Activated CD4-positive, alpha-beta T cell treated with anti-CD3 and anti-CD28 coated beads for 4 hours (primary cell): ENCODE measurements at places on chromosomes 3 and 15.
A peak's percentile ranks its signal among the peaks of the same experiment; 100 is the strongest.

DNA sequence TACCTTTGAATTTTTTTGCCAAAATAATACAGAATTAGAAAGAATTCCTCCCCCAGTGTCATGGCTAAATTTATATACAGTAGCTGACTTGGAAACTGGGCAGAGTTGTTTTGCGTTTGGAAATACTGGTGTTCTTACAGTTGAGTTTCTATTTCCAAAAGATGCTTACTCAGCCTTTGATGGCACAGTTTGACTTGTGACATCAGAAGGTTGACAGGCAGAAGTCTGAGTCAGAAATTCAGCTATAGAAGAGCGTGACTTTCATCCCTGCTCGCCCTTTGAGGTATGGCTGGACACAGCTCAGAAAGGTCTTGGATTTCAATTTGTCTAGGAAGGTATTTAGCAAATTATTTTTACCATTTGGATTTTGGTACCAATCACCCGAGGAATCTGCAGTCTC, 175.8 kb downstream of the VGLL4 start:
- DNase-seq, result no peak

DNA sequence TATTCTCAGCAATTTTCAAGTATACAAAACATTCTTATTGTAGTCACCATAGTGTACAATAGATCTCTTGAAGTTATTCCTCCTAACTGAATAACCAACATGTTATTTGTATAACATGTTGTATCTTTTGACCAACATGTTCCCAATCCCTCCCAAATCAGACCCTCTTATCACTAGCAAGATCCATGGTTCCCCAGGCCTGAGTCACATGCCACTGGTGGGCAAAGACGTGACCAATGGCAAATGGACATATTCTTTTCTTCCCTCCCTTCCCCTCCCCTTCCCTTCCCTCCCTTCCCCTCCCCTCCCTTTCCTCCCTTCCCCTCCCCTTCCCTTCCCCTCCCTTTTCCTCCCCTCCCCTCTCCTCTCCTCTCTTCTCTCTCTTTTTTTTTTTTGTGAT, 45.4 kb downstream of the AMOTL2 start:
- no peak for DNase-seq

DNA sequence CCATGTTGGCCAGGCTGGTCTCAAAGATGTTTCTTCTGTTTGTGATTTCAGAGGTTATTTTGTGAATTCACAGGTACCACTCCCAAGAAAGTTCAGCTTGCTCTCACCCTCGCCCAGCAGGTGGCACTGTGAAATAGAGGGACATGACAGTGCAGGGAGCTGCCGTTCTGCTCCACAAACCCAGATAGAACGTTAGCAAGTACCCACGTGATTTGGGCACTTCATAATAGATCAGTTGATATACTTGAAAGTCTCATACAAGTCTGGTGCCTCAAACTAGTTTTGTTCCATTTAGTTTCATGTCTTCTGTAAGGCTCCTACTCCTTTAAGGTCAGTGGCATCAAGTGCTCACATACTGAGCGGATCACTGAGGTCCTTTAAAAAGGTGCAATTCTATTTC, 45.5 kb downstream of the FILIP1L start:
- DNase-seq, result peak; percentile 61

- no peak for DNase-seq
Observed at GRCh38 chr3:107218864-107219269, 158.4 kb upstream of the CCDC54 start.

GRCh38 chr3:51711352-51712037, 4.6 kb downstream of the GRM2 start:
- DNase-seq, result no peak

DNA sequence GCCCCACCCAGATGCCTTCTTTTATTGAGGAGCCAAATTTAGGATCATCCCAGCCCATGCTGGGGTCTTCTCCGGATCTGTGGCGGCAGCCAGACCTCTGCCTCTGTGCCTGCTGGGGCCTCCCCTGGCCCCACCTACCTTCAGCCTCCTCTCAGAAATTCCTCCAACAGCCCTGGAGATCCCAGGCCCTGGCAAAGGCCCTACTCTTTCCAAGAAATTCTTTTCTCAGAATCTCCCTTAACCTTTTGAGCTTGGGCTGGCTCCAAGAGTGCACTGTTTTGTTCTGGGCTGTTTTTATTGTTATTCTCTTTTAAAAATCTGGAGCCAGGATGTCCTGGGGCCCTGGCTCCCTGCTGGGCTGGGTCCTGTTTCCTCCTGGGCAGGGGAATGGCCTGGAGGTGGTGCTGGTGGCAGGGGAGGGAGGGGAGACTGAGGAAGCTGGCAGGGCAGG, 57.8 kb downstream of the GRIP2 start:
- DNase-seq, result no peak

- no peak for DNase-seq
Observed at GRCh38 chr3:178748874-178749273, 212.6 kb downstream of the KCNMB2 start.

DNA sequence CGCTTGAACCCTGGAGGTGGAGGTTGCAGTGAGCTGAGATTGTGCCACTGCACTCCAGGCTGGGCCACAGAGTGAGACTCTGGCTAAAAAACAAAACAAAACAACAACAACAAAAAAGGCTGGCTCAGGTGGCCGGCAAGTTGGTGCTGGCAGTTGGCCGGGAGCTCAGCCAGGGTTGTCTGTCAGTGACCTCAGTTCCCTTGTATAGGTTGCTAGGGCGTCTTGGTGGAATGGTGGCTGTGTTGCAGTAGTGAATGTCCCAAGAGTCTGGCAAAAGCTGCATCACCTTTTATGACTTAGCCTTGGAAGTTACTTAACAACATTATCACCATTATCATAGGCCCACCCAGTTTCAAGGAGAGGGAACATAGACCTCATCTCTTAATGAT, 40.6 kb downstream of the ASB7 start:
- no peak for DNase-seq
